OCI-LY7 (cell line): ENCODE measurements at places on chromosomes 13 and 19. TPM values are rescaled to one million over a fixed set of nuclear protein-coding genes. Genes with fewer than 3 reads are reported as not detected.

The POLR1G gene
- total RNA-seq, result 8.8 and 10.8 TPM in 2 replicates

The SRRM5 gene
- total RNA-seq, result 0.61 and 0.85 TPM in 2 replicates

The ANKLE1 gene
- total RNA-seq, result 53.7 and 59.4 TPM in 2 replicates

The EFNB2 gene
- total RNA-seq, result 0.31 and 0.51 TPM in 2 replicates

The MISP3 gene
- 3.9 TPM in 2 replicates for total RNA-seq

The ZNF613 gene
- 3.9 and 4.5 TPM in 2 replicates for total RNA-seq

The ZNF492 gene
- not detected in 2 replicates for total RNA-seq

The NLRP5 gene
- not detected in 2 replicates for total RNA-seq

The IGFL1 gene
- total RNA-seq, result not detected in 2 replicates

The CLEC17A gene
- total RNA-seq, result 22.5 and 27.4 TPM in 2 replicates

- no peak for DNase-seq
Measured at GRCh38 chr19:39082745-39083598, 1.2 kb upstream of the ACP7 start.

DNA sequence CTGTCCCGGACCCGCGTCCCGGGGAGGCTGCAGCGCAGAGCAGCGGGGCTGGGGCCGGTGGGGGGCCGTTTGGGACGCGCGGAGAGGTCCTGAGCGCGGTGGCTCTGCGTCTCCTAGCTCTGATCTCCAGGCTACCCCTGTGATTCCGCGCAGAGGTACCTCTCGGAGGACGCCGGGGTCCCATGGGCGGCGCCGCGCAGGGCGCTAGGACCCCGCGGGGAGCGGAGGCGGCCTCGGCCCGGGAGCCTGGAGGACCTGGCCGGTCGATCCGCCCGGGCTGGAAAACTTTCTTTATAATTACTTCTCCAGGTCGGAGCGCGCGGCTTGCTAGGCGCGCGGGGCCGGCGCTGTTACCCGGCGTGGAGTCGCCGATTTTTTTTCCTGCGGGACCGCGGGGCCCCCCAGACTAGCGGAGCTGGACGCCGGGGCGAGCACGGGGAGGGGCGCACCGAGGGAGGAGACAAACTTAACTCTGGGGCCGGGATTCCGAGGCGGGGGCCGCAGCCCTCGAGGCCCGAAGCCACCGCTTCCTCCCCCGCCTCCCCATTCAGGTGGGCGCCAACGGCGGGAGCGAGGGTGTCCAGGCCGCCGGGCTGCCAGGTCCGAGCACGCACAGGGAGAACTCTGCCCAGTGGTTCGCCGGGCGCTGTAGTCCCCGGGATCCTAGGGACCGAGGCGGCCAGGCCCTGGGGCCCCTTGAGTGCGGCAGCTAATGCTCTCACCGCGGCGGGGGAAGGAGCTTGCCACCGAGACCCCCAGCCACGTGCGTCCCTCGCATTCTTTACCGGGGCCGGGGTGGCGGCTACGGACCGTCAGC, 848 bp upstream of the CEBPA start:
- DNase-seq, result peak; percentile 45

DNA sequence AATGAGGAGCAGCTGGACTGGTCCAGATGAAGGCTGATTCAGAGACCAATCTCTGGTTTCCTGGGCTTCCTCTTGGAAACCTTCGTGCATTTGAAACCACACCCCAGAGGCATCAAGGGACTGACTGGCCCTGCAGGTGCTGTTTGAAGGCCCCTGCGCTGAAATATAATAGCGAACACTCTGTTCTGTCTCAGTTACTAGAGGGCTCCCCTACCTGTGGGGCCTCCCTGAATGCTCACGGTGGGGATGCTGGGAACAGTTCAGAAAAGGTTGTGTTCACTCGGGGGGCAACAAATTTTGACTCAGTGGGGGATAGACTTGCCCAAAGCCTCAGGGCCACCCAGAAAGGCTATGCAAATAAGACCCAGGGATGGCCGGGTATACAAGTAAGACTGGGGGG, 6.4 kb downstream of the CCDC8 start:
- DNase-seq, result no peak

DNA sequence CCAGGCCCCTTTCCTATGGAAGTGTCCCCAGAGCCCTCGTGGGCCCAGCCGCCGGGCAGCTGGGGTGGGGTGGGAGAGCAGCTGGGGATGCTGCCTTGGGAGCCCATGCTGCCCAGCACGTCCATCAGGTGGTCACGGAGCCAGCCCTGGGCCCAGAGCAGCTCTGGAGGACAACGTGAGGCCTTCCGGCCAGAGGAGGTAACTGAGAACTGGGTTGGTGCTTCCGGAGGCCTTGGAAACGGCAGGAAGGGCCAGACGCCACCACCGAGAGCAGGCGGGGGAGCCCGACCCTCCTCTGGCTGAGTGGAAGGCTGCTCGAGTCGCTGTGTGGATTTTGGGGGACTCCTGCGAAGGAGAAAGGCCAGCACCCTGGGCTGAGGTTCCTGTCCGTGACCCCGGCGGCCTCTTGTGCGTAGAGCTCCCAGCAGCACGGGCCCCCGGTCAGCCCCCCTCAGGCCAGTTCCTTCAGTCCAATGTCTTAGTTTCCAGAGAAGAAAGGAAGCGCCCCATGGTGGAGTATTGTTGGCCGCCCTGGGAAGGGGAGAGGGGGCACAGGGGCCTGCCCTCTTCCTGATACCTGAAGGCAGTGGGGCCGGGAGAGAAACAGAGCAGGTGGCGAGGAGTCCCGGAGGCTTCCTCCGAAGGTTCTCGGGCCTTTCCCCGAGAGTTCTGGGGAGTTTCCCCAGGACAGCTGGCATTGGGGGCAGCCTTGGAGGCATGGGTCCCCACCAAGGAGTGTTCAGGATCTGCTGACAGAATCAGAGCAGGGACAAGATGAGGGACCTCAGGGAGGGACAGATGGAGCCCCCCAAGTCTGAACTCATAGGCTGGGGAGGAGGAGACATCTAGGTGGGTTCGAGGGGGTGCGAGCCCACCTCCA, 68.8 kb downstream of the MLLT1 start:
- no peak for DNase-seq

GRCh38 chr13:62510906-62511655, 1095.4 kb upstream of the PCDH20 start:
- DNase-seq, result no peak

- no peak for DNase-seq
Measured at GRCh38 chr13:101752432-101752831, 300.0 kb downstream of the ITGBL1 start.

GRCh38 chr13:99027260-99027659, 49.4 kb upstream of the DOCK9 start:
- no peak for DNase-seq

GRCh38 chr13:111531505-111531904, 211.1 kb downstream of the TEX29 start:
- DNase-seq, result no peak

DNA sequence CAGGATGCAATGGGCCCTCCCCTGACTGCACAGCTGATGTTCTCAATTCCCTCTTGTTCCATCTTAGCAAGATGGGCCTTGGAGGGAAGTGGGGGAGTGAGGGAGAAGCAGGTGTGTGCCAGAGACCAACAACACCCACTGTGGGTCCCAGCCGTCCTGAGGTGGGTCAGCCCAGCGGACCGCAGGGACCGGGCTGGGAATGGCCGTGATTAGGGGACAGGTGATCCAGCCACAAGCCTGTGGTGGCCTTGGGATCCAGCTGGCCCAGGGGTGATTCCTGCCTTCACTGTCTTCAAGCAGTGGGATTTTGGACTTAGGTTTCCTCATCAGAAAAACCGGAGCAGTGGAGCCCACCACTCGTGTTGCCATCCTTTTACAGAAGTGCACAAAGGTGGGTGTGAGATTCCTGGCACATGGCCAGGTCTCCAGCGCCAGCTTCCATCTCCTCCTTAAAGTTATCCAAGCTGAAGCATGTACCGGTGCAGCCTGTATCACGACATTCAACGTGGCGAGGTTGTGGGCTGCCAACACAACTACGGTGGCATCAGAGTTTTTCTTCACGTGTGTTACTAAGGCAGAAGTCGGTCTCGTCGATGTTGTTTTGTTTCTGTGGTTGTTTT, 9.0 kb upstream of the ATP11A start:
- no peak for DNase-seq

DNA sequence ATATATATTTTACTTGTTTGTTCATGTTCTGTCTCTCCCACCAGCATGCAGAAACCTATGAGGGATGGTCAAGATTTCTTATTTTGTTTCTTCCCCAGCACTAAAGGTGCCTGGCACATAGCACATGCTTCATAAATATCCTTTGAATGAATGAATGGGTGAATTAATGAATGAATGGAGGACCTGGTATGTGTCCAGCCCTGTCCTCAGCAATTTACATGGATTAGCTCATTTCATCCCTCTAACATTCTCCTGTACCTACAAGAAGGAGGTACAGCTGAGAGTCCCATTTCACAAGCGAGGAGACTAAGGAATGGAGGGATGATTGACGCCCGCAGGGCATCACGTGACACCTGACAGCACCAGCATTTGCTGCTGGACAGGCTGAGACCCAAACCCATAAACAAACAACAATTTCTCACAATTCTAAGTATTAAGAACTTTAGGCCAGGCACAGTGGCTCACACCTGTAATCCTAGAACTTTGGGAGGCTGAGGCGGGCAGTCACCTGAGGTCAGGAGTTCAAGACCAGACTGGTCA, 6.8 kb upstream of the BCAT2 start:
- no peak for DNase-seq

- DNase-seq, result no peak
Measured at GRCh38 chr13:86142080-86142479, 342.9 kb upstream of the SLITRK6 start.

GRCh38 chr13:112345826-112346172, 30.4 kb upstream of the SPACA7 start:
- no peak for DNase-seq

DNA sequence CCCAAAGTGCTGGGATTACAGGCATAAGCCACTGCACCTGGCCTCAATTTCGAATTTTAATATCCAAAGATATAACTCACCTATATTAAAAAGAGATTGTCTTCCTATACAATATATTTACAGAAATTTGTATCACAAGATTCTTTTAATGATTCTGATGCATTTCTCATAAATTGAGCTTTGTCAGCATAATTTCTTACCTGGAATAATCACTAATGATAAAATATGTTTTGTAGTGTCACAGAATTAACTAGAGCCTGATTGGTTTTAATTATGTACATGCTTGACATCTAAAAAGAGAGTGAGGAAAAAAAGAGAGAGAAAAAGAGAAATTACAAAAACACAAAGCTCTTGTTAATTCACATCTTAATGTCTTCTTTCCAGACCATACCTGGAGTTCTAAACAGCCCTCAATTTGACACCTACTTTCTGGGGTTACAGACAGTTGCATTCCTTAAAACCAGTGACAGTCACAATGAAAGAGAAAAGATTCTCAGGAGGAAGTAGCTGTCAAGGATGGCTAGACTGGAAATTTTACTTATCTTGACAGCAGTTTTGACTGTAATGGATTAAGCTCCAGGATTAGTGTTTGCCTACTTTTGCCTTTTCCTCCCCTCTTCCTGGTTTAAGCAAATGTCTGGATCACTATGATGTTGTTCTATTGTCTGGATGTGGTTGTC, 214.4 kb downstream of the SPRY2 start:
- no peak for DNase-seq

GRCh38 chr19:55461974-55462626, 658 bp upstream of the ISOC2 start:
- no peak for DNase-seq

- DNase-seq, result no peak
Measured at GRCh38 chr13:43021926-43022670, 1.3 kb upstream of the DNAJC15 start.

DNA sequence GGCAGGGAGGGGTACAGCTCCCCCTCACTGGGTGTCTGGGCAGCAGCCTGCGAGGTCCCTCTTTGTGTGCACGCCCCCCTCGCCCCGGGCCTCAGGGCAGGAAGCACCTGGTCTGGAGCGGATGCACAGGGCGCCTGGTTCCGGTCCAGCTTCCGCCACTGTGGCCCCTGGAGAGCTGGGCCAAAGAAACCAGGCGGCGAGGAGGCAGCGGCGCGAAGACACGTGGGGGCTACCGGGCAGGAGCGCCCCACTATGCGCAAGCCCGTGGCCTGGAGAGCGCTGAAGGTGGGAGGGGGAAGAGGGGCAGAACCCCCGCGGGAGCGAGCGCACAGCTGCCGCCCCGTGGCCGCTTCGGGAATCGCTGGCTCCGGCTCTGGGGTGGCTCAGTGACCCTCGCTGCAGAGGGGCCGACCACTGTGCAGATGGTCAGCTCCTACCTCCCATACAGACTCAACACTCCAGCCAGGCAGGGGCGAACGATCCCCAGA, 1.7 kb upstream of the LYL1 start:
- peak; percentile 96 for DNase-seq

GRCh38 chr19:16452325-16452724, 19.4 kb downstream of the EPS15L1 start:
- no peak for DNase-seq

DNA sequence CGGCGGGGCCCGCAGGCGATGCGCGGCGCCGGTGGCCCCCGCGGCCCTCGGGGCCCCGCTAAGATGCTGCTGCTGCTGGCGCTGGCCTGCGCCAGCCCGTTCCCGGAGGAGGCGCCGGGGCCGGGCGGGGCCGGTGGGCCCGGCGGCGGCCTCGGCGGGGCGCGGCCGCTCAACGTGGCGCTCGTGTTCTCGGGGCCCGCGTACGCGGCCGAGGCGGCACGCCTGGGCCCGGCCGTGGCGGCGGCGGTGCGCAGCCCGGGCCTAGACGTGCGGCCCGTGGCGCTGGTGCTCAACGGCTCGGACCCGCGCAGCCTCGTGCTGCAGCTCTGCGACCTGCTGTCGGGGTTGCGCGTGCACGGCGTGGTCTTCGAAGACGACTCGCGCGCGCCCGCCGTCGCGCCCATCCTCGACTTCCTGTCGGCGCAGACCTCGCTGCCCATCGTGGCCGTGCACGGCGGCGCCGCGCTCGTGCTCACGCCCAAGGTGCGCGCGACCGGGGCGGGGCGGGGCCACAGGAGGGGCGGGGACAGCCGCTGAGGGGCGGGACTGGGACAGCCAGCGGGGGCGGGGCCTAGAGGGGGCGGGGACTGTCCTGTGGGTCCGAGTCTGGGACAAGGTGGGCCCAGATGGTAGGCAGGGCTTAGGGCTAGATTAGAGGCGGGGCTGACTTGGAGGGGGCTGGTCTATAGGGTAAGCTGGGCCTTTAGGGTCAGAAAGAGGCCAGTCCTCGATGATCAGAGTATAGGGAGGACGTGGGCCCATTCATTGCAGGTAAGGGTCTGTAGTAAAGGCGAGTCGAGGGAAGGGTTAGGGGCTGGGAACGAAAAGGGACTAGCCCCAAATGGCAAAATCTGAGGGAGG, 5.1 kb downstream of the GRIN2D start:
- DNase-seq, result peak; percentile 95

DNA sequence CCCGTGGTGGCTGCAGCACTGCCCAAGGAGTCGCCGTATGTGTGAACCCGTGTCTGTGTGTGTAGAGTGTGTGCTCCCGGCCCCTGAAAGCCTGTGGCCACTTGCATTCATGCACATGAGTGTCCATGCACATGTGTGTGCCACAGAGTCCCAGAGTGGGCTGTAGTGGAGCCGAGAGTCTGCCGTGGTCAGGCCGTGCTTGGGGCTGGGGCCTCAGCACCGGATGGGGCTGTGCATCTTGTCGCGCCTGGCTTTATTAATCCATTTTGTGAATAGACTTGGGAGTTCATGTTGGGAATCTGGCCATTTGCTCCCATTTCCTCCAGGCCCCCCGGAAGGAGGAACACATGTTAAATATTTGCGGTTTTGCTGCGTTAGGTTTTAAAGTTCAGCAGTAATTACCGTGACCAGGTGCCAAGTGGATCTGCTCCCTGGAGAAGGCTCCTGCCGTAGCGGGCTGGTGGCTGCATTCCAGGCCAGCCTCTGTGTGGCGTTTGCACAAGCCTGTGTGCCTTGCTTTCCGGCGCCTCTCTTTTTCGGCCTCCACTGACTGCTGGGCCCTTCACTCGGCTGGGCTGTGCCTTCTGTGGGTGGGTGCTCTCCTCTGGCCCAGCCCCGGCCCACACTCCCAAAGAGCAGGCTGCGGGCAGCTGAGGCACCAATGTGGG, 69.2 kb upstream of the KCTD15 start:
- DNase-seq, result no peak
